Stimulated activated CD4-positive, alpha-beta T cell treated with anti-CD3 and anti-CD28 coated beads, Interleukin-12 subunit alpha, Interleukin-12 subunit beta, amount 100 ng/mL, for 48 hours (primary cell): ENCODE measurements at places on chromosomes 13 and 19.

DNA sequence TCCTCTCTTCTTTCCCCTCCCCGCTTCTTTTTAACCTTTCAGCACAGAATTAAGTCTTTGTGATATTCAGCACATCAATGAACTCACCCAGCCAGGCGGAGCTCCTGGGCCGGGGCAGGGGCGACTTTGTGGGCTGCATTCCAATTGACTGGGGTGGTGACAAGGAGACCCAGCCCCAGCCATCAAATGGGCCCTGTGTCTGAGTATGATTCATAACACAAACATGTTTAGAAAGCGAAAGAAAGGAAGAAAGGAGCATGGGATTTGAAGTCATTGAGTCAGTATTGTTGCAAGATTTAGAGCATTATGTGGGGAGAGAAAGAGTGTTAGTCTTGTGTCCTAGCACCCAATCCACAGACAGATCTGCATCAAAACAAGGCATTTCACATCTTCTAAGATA is 185.3 kb downstream of the LHFPL6 start:
- no peak for DNase-seq

DNA sequence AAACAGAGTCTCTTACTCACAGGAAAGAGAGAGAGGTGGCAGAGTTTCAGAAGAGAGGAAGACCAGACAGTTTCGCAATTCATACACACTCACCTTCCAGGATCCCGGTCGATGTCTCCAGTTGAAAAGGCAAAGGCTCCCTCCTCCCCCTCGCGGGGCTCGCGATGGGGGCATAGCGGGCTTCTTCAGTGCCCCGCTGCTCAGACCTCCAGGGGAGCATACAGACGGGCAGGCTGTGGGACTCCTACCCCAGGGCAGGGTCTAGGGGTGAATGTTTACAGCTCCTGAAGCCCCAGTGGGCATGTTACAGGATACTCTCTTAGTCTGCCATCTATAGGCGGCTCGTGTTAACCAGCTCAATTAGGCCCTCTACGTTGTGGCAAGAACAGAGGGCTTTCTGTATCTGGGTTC is 139.2 kb downstream of the SLITRK5 start:
- no peak for DNase-seq

GRCh38 chr19:15231271-15231670 is 977 bp downstream of the EPHX3 start:
- DNase-seq = no peak

GRCh38 chr19:35232912-35233311 is 4.4 kb upstream of the FAM187B start:
- no peak for DNase-seq

DNA sequence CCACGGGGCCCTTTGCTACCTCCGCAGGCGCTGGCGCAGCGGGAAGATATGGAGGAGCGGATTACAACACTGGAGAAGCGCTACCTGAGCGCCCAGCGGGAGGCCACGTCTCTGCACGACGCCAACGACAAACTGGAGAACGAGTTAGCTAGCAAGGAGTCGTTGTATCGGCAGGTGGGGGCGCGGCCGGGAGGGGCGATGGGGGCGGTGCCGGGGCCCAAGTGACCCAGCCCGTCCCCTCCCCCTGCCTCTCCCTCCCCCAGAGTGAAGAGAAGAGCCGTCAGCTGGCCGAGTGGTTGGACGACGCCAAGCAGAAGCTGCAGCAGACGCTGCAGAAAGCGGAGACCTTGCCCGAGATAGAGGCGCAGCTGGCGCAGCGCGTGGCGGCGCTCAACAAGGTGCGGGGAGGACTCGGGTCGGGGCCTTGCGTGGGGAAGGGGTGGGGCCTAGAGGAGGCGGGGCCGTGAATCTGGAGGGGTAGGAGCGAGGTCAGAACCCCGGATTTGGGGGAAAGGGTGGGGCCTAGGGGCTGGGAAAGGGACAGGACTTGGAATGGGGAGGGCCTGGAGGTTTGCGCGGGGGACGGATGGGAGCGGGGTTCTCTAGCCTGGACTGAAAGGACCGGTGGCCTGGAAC is 13.7 kb downstream of the PPFIA3 start:
- no peak for DNase-seq

DNA sequence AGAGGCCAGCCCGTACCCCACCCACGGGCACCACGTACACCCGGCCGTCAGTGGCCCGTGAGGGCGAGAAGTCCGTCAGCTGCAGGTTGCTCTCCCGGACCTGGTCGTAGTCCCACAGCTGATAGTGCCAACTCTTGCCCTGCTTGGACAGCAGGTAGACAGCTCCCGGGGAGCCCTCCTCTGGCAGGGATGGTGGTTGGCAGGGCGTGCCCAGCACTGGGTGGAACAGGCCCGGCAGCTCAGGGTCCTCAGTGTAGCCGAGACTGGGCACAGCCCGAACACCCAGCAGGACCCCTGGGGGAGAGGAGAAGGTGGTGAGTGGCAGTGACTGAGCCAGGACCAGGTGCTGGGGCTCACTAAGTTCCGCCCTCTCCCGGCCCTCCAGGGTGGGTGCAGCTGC is 7.8 kb downstream of the ACTMAP start:
- no peak for DNase-seq

GRCh38 chr19:16285769-16286498 is 38.7 kb upstream of the KLF2 start:
- DNase-seq = no peak

GRCh38 chr13:42181381-42181953 is 90.5 kb upstream of the AKAP11 start:
- no peak for DNase-seq

- DNase-seq = no peak
Measured at GRCh38 chr13:49366841-49367240, 77.0 kb downstream of the CAB39L start.

- no peak for DNase-seq
Measured at GRCh38 chr19:6886277-6886897, 992 bp upstream of the ADGRE1 start.

GRCh38 chr19:7643031-7643415 is 6.1 kb downstream of the STXBP2 start:
- no peak for DNase-seq

GRCh38 chr13:24938966-24939365 is 157.0 kb upstream of the PABPC3 start:
- no peak for DNase-seq

DNA sequence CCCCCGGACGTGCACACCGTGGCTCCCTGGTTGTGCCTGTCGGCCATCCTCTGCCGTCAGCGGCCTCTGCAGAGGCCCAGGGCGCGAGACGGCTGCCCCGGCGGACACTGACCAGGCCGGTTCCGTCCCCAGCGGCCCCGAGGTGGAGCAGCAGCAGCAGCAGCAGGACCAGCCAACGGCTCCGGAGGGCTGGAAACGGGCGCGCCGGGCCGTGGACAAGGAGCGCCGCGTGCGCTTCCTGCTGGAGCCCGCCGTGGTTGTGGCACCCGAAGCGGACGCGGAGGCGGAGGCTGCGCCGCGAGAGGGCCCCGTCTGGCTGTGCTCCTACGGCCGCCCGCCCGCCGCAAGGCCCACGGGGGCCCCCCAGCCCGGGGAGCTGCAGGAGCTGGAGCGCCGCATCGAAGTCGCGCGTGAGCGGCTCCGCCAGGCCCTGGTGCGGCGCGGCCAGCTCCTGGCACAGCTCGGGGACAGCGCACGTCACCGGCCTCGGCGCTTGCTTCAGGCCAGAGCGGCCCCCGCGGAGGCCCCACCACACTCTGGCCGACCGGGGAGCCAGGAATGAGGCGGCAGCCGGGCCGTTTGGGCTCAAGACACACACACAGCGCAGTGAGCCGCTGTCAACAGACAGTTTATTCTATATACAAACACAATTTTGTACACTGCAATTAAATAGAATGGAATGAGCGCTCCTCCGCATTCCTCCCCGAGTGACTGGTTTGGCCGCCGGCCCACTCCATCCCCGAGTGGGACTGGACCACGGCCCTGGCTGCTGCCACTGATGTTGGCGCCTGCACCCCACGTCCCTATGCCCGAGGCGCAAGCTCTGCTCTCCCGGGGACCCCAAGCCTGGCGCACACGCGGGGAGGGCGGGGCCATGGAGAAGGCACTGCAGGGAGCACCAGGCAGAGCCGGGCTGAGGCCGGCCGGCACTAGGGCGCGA is 9.1 kb downstream of the GRIN3B start:
- no peak for DNase-seq
